Stimulated activated CD4-positive, alpha-beta T cell treated with anti-CD3 and anti-CD28 coated beads, Interleukin-1b, Interleukin-23, amount 100 ng/mL, for 48 hours (primary cell): ENCODE measurements at places on chromosomes 3 and 15.

DNA sequence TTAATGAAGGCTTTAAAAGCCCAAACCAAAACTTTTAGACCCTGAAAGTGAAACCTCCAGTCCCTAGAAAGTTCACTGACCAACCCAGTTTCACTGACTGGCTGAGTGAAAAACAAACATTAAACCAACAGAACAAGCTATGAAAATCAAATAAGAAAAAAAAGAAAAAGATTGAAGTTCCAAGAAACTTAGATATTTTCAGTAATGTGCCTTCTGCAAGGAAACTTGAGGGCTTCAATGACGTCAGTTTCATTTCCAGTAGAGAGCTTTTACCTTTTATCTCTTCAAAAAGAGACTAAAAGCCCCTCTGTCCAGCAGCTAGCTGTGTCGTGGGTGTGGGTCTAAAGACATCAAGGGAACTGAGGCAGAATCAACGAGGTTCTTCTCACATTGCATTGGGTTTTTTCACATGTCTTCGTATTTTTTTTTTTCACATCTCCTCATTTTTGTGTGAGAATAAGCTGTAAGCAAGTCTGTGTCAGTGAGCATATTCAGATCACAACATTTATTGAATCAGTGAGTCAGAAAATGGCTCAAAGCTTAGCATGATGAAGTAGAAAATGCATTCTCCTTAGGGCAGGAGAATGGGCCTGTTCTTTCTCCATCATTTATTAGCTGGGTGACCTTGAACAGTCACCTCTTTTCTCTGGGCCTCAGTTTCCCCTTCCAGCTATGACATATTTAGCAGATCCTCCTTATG lies 54.8 kb upstream of the BCL6 start:
- DNase-seq: peak; percentile 33

- no peak for DNase-seq
Observed at GRCh38 chr15:29433507-29434248, 164.1 kb upstream of the NSMCE3 start.

- DNase-seq: no peak
Observed at GRCh38 chr3:47849699-47850563, 47.0 kb downstream of the DHX30 start.

- no peak for DNase-seq
Observed at GRCh38 chr3:89957451-89957850, 850.0 kb downstream of the EPHA3 start.

DNA sequence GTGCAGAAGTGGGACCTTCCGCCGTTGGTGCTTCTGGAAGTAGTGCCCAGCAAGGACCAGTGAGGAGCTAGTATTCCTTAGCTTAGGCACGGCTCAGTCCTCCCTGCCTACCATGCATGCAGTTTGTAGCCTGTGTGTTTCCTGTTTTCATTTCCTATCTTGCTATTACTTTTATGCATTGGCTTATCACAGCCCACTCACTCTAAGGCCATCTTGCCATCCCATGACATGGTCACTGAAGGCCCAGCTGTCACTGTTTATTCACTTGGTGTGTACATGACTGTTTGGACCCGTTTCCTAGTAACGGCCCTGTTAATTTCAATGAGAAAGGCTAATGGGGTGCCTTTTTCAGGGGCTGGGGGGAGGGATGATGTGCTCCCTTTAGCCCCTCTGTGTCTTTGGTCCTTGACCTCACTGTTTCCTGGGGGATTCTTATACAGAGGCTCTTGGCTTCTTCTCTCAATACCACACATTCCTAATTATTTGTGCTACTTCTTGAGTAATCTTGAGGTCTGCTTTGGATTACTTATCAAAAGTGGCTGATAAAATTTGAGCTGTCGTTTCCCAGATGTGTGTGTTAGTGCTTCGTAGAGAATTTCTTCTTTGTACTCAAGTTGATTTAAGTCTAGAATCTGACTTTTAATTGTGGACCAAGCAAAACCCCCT lies 24.5 kb upstream of the TRAK1 start:
- DNase-seq: no peak

GRCh38 chr3:37580237-37580636 lies 281.4 kb upstream of the CTDSPL start:
- DNase-seq: no peak

DNA sequence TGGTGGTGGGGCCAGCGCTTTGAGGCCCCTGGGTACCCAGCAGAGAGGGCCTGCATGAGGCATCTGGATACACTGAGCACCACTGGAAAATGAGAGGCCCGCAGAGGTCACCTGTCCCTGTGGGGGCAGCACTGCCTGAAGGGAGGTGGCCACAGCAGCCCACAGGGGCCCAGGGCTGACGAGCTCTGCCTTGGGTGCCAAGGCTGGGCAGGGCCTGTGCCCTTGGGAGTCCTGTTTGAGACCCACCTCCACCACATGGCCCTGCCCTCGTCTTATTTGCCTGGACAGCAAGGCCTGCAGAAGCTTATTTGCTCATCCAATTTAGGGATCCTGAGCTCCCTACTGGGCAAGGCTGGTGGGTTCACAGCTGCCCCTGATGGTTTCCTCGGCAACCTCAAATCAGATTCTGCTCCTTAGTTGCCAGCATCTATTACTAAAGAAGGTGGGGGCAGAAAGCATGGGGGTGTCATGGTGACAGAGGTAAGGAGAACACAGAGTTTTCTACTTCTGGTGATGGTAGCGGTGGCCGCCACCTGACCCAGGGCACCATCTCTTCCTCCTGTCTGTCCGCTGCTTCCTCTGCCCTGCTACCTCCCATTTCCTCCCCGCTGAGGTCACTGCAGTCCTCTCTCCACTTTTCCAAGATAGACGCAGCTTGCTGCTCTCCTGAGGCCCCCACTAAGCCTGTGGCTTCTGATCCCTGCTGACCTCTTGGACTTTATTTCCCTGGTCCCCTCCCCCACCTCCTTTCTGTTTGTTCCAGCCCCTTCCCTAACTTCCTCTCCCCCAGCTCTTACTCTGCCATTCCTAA lies 62.9 kb downstream of the HMCES start:
- DNase-seq: no peak
